ENCODE measurements at places on chromosomes 13 and 19. TPM values are rescaled to one million over a fixed set of nuclear protein-coding genes. Genes with fewer than 3 reads are reported as not detected.

DNA sequence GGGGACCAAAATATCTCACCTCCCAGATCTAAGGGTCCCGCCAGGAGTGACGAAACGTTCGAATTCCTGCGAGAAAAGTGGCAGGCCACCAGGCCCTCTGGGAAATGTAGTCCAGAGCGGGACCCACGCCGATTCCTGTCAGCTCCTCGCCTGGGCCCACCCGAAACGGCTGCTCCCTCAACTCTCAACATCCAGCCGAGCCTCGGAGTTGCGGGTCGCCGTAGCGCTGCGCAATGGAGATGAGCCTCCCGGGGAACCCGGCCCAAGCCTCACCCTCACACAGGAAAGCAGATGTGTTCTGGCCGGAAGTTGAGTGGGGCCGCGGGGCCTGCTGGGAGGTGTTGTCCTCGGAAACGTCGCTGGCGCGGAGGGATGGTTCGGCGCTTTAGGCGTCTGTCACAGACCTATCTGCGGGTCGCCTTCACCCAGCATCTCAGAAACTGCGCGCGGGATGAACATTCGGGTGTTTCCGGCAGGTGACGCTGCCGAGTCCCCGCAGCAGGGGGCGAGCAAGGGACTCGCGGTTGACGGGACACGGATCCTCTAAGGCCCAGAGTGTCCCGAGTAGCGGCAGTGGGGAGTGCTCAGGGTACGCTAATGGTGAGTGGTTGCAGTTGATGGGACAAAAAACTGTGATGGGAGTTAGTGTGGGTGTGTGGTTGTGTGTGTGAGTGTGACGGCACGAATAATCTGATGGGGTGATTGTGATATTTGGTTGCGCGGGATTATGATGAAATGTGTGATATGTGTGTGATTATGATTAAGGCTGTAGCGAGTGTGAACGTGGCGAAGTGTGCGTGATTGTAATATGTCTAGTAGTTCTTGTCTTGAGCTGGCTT is at the start of the genes ZNF568 and ZNF829:
TSS of gene ZNF568 (plus strand) at position 341 of the 839 bp plus-strand sequence. CDS start 6,439 bp downstream, outside the sequence.
TSS of gene ZNF829 (minus strand) at position 300 of the 839 bp plus-strand sequence. CDS start 1,124 bp downstream, outside the sequence.
- peak; percentile 97 for DNase-seq

- DNase-seq = no peak
Measured at GRCh38 chr13:39463611-39464010, 139.4 kb downstream of the LHFPL6 start.

- no peak for DNase-seq
Measured at GRCh38 chr19:50924586-50924985, 13.4 kb upstream of the KLK4 start.

DNA sequence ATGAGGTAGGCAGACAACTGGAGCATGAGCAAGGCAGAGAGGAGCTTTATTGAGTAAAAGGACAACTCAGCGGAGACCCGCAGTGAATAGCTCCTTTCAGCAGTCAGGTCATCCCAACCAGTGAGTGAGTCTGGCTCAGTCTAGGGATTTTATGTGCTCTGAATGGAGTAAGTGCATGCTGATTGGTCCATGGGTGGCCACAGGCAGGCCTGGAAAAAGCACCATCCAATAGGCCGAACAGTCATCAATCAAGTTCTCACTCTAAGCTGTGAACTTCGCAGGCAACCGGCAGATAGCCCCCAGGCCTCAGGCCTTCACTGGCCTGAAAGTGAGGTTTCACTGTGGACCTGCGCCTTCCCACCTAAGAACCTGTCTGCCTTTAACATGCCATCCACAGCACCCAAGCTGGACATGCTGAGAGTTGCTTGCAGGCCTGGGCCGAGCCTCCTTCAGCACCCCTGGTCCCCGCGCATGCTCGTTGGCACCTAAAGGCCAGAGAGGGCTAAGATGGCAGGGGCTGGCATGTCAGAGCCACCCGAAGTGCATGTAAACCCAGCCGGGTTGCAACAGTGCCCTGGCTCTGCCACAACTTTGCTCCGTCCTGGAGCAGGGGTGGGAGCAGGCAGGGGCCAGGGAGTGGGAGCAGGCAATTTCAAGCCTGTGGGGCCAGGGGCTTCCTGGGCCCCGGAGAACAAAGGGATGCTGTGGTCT is 698.7 kb downstream of the SLITRK1 start:
- DNase-seq = no peak

- DNase-seq = no peak
Measured at GRCh38 chr13:38202740-38203139, 146.9 kb upstream of the UFM1 start.

DNA sequence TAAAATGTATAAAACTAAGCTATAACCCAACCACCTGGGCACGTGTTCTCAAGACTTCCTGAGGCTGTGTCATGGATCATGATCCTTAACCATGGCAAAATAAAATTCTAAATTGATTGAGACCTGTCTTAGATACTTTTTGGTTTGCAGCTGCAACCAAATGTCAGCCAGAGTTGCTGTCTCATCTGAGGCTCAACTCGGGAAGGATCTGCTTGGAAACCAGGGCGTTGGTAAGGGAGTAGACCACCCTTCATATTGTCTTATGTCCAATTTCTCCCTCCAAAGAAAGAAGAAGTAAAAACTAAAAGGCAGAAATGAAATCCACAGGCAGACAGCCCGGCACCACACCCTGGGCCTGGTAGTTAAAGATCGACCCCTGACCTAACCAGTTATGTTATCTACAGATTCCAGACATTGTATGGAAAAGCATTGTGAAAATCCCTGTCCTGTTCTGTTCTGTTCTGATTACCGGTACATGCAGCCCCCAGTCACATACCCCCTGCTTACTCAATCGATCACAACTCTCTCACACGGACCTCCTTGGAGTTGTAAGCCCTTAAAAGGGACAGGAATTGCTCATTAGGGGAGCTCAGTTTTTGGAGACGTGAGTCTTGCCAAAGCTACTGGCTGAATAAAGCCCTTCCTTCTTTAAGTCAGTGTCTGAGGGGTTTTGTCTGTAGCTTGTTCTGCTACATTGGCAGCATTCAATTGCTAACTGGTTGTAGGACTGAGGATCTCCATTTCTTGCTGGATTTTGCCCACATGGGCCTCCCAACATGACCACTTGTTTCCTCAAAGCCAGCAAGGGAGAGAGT is 22.9 kb upstream of the IGSF23 start:
- no peak for DNase-seq

DNA sequence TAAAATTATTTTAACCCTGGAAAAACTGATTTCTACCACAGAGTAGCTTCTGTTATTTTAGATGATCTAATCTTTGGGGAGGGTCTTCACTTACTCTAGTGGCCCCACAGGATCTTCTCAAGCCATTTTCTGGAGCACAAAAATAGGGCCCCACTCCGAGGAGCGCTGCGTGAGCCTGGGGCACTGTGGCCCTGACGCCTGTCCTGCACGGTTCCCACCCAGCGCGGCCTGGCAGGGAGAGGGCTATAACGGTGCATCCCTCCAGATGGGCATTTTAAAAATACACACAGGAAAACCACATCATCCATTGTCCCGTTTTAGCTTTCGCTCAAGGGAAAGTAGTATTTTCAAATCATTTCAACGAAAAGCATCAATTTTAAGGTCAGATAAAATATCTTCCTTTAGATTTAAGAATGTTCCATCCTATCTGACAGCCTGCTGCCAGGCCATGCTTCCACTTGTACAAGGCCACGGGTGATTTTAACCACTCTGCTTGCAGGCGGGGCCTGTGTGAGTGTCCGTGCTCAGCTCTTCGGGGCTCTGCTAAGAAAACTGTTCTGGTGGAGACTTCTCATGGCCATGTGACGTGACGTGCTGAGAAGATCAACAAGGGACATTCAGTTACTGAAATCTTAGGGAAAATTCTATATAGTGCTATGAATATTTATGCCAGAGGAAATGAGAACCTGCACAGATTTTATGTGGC is 683.8 kb upstream of the SGCG start:
- no peak for DNase-seq

- DNase-seq = no peak
Measured at GRCh38 chr13:28716511-28716910, 2.3 kb downstream of the SLC46A3 start.

GRCh38 chr19:18832306-18833140 is 764 bp downstream of the UPF1 start:
- DNase-seq = peak; percentile 72

GRCh38 chr13:97273341-97273831 is 51.3 kb downstream of the MBNL2 start:
- DNase-seq = no peak

DNA sequence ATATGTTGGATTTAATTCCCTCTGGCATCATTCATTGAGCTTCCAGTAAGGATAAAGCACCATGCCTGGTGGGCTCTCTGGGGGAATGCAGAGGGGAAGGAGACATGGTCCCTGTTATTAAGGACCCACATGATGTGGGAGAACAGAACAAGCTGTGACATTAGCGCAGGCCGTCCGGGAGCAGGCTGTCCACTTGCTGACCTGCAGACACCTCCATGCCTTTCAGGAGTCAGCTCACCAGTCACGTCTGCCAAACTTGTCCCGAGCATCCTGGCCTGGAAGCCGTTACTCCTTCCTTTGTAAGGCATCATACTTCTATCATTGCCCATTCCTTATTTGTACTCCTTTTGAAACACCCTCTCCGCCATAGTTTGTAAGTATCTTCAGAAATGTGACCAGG is 23.4 kb downstream of the B3GLCT start:
- no peak for DNase-seq

- DNase-seq = peak; percentile 36
Measured at GRCh38 chr13:39777527-39778061, 122.1 kb downstream of the COG6 start.

GRCh38 chr19:17873786-17874757 is 2.3 kb downstream of the SLC5A5 start:
- DNase-seq = peak; percentile 63

DNA sequence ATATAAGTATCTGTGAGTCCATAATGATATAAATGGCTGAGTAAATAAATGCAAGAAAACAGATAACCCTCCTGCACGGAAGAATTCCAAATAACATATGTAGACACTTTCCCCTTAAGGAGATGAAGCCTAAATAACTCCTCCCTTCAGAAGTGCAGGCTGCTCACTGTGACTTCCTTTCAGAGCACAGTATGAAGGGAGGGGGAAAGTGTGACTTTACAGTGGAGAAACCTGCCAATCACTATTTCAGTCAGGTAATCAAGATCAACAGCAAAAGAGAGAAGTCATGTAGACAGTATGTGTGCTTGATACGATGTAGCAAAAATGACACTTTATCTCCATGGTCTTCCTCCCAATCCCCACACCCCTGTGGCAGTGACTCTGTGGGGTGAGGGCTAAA is 7.1 kb downstream of the GGACT start:
- no peak for DNase-seq

DNA sequence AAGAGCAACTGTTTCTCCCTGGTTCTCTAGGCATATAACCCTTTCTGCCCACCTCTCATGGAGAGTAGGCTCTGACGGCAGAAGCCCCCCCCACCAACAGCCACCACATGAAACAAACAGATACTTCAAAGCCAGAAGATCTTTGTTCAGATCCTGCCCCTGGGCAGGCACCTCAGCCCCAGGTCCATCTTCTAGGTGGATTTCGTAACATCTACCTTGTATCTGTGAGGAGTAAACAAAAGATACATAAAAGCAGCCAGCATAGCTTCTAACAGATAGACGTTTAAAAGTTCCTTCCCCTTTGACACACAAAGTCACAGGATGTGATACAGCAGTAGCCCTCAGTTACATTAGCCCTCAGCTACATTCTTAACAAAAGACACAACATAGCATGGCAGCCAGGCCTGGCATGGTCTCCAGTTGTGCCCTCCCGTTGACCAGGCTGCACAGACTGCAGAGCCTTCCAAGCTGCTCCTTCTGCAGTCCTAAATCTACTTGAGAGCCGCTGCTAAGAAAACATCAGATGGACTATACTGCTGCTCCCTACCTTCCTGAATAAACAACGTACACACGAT is 35.4 kb downstream of the BRD4 start:
- DNase-seq = no peak

GRCh38 chr19:29878973-29879654 is 62.9 kb upstream of the URI1 start:
- DNase-seq = no peak

GRCh38 chr13:97328222-97328790 is 105.7 kb upstream of the RAP2A start:
- DNase-seq = peak; percentile 48

- DNase-seq = peak; percentile 9
Measured at GRCh38 chr13:88919970-88920628, 1248.9 kb downstream of the SLITRK5 start.

DNA sequence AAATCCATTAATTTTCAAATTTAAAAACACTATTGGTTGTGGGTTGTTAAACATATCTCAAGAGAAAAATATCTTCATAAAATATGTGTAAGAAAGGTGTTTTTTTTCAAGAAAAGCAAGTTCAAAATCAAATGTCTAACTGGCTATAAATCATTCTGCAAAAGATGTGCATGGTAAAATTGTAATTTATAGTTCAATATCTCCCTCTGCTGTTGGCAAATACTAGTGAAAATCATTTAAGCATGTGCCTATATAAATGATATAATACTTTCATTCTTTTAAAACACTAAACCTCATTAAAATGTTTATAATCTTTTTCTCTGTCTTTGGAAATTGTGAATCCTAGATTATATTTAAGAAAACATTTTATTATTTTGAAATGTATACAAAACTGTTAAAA is 17.2 kb upstream of the SLITRK6 start:
- no peak for DNase-seq

GRCh38 chr13:54742984-54743383 is 1714.4 kb downstream of the OLFM4 start:
- no peak for DNase-seq

GRCh38 chr13:42354241-42355091 is 82.5 kb downstream of the AKAP11 start:
- DNase-seq = no peak

DNA sequence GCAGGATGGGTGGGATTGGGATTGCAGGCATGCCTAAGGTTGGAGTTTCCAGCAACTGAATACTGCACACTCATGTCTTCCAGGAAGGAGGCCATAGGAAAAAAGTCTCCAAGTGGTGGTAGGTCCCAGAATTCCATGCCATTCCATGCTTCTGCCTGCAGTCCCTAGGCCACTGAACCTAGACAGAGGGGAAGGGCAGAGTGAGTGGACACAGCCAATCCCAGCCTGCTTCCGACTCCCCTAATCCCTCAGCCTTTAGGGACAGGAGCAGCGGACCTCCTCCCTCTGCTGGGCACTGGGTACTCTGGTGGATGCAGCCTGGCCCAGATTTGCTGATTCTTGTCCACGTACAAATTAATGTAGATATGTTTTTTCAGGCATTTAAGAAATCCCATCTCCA is 17.0 kb downstream of the VSTM2B start:
- DNase-seq = no peak

- DNase-seq = peak; percentile 90
Measured at GRCh38 chr19:7294558-7295212, 471 bp upstream of the INSR start.

The ZNF560 gene
- total RNA-seq = not detected

The ZSCAN18 gene
- 327 TPM for total RNA-seq

The FCAR gene
- total RNA-seq = not detected

The PSG2 gene
- not detected for total RNA-seq

The DPF1 gene
- not detected for total RNA-seq

The METTL21C gene
- not detected for total RNA-seq

The C19orf85 gene
- total RNA-seq = not detected

The PLPPR3 gene
- total RNA-seq = not detected

The ZNF568 gene
- 1.8 TPM for total RNA-seq

The NANOS2 gene
- not detected for total RNA-seq

The LILRA1 gene
- total RNA-seq = not detected

The RNF17 gene
- not detected for total RNA-seq

All from stomach (tissue), 19 donors.